IMR-90 (cell line): ENCODE measurements at places on chromosomes 7 and 10. TPM values are rescaled to one million over a fixed set of nuclear protein-coding genes. Genes with fewer than 3 reads are reported as not detected.

The POLR2J gene
- total RNA-seq = 20.8 and 31.1 TPM in 2 replicates

The ZEB1 gene
- 108 and 139 TPM in 2 replicates for total RNA-seq

The ASB15 gene
- not detected in 2 replicates for total RNA-seq

The SNX10 gene
- not detected in 2 replicates for total RNA-seq

The ZNF107 gene
- 2.0 and 3.6 TPM in 2 replicates for total RNA-seq

- no peak for DNase-seq
- H3K27ac ChIP-seq = no peak overlapping the region
- no peaks in the 10 kb centered on the region; the same call in 1 of the 2 replicates for H3K27me3 ChIP-seq
- H3K4me3 ChIP-seq = no peak overlapping the region
Observed at GRCh38 chr10:128003521-128003920, 96.6 kb downstream of the PTPRE start.

- H3K4me1 ChIP-seq = no peaks in the 10 kb centered on the region
- H3K27ac ChIP-seq = no peak overlapping the region
- H3K4me3 ChIP-seq = no peak overlapping the region
- H3K27me3 ChIP-seq = no peaks in the 10 kb centered on the region
- no peak for DNase-seq
- H3K36me3 ChIP-seq = no peaks in the 10 kb centered on the region
Observed at GRCh38 chr10:8193546-8193945, 139.1 kb downstream of the GATA3 start.

GRCh38 chr10:100621360-100622205 is 85.8 kb downstream of the HIF1AN start:
- DNase-seq = peak; percentile 7
- H3K36me3 ChIP-seq = no peaks in the 10 kb centered on the region
- H3K27ac ChIP-seq = no peak overlapping the region
- no peaks in the 10 kb centered on the region for H3K4me1 ChIP-seq
- peaks cover 59% of the 10 kb centered on the region for H3K27me3 ChIP-seq

GRCh38 chr7:43915907-43916306 is 9.5 kb upstream of the URGCP start:
- no peaks in the 10 kb centered on the region for H3K4me1 ChIP-seq
- no peaks in the 10 kb centered on the region; the same call in 1 of the 2 replicates for H3K27me3 ChIP-seq

- no peaks in the 10 kb centered on the region for H3K4me1 ChIP-seq
- H3K27me3 ChIP-seq = no peaks in the 10 kb centered on the region
- no peak overlapping the region for H3K4me3 ChIP-seq
- no peaks in the 10 kb centered on the region for H3K36me3 ChIP-seq
Observed at GRCh38 chr7:89517815-89518214, 636.5 kb upstream of the STEAP1 start.

- no peaks in the 10 kb centered on the region for H3K27me3 ChIP-seq
- H3K27ac ChIP-seq = peak overlapping the region; percentile 72; the same call in 1 of the 2 replicates
- H3K36me3 ChIP-seq = no peaks in the 10 kb centered on the region
Observed at GRCh38 chr10:3426190-3426845, 253.7 kb upstream of the PITRM1 start.

- H3K4me3 ChIP-seq = no peak overlapping the region
- no peaks in the 10 kb centered on the region; the same call in 1 of the 2 replicates for H3K27me3 ChIP-seq
- H3K27ac ChIP-seq = peak overlapping the region; percentile 9; the same call in 1 of the 2 replicates
- peak; percentile 79 for DNase-seq
Observed at GRCh38 chr10:47176903-47177868, 122.8 kb upstream of the GDF10 start.

DNA sequence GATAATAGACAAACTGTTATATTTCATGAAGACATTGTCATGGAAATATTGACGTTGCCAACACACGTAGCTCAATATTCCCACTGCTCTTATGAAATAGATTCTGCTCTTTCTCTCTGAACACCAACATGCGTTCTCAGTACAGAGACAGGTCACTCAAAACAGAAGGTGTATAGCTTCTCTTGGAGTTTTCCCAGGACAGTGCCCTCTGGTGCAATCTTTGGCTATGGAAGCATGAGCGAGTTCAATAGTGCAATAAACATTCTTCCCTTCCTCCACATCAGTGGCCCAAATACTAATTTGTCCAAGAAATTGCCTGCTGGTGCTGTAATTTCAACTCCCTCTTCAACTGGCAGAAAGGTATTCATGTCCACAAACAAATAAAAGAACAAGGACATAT is 145.3 kb downstream of the MAGI2 start:
- no peaks in the 10 kb centered on the region for H3K36me3 ChIP-seq
- no peak overlapping the region for H3K27ac ChIP-seq
- no peak overlapping the region for H3K4me3 ChIP-seq
- H3K4me1 ChIP-seq = no peaks in the 10 kb centered on the region

DNA sequence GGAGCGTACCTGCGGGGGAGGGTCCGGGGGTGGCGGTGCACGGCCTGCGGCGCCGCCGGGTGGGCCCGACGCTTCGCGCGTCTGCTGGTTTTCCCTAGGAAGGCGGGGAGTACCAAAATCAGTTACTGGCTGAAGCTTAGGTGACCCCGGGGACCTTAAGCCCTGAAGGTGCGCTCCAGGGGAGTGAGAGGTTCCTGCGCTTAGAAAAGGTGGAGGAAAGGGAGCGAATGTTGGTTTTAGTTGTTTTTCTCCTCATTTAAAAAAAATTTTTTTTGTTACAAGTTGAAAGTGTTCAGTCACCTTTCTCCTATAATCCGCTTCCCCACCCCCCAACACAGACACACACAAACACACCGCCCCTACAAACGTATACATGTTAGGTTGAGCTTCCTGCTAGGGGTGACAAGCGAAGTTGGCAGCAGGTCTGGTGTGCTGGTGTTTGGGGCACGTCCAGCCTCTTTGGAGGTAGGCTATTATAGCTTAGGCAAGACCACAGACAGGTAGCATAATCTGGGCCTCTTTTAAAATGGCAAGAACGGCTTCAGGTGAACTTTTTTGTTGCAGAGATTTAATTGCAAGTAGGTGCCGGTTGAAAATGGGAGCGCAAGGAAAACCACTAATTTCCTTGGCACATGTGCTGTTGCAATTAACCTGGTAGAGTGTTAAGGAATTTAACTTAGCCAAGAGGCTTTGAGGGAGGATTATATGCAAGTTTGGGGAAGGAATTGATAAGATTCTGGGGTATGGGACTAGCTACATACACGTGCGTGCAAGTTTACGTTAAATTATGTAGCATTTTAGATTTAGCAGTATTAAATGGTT is 945 bp downstream of the ADD3 start:
- H3K27me3 ChIP-seq = no peaks in the 10 kb centered on the region
- peak overlapping the region; percentile 80 for H3K4me3 ChIP-seq
- H3K27ac ChIP-seq = peak overlapping the region; percentile 57
- no peaks in the 10 kb centered on the region for H3K36me3 ChIP-seq
- no peak for DNase-seq

DNA sequence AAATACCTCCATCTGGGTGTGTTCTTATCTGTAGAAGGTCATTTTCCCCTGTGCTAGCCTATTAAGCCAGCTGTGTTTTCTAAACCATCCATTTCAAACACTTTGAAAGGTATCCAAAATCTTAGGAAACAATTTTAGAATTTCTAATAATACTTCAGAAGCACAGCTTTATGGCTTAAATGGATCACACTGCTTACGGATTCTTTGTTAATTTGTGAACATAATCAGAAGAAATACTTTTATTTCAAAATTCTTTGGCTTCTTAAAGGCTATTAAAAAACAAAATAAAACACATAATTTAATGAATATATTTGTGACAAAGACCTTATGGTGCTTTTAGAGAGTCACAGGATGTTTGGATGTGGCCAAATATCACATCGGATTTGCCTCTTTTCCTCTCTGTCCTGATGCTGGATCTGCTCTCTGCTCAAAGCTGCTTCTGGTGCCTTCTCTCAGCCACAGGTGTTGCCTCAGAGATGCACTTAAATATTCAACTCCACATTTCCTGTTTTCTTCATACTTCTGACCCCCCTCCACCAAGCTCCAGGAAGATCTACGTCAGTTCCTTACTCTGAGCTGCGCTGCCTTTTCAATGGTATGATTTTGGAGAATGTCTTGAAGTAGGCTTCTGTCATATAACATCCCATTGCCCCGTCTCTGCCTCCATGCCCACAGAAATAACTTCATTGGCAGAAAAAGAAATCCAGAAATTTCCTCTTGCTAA is 230.6 kb downstream of the MLLT10 start:
- H3K27ac ChIP-seq = no peak overlapping the region
- no peak for DNase-seq
- H3K4me1 ChIP-seq = no peaks in the 10 kb centered on the region
- H3K36me3 ChIP-seq = 0 out of 2 replicates have a peak, but pooled peaks cover 1% of the 10 kb centered on the region
- H3K27me3 ChIP-seq = no peaks in the 10 kb centered on the region

DNA sequence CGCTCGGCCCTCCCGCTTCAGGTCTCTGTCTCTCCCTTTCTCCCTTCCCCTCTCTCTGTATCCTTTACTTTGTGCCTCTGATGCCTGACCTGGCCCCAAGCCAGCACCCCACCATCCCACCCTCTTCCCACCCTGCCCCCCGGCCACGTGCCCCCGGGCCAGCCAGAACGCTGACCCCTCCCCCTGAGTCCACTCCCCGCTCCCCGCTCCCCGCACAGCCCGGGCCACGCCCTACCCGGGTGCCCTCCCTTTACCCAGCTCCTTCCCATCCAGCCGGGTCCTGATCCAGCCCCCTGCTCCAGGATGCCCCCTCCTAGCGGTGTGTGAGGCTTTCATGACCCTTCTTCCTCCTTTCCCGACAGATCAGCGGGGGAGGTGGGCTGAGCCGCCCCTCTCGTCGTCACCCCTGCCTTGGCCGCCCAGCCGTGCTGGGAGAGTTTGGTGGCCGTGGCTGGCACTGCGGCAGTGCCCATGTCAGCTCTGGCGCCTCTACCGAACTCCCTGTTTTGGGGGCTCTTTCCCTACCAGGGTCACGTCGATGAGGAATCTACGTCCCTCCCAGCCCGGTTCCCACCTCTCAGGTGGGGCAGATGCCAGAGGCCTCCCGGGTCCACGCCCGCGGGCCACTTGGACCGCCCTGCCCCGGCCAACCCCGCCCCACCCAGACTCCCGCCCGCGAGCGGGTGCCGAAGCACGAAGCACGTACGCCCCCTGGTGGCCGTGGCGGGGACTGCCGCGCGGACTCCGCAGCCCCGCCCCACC is 127.4 kb downstream of the UBE2H start:
- H3K4me3 ChIP-seq = peak overlapping the region; percentile 96
- H3K27me3 ChIP-seq = no peaks in the 10 kb centered on the region
- peak overlapping the region; percentile 71 for H3K27ac ChIP-seq
- peaks cover 4% of the 10 kb centered on the region; the same call in 1 of the 2 replicates for H3K36me3 ChIP-seq

GRCh38 chr7:36370046-36370445 is 19.6 kb upstream of the ANLN start:
- peaks cover 24% of the 10 kb centered on the region for H3K27me3 ChIP-seq
- no peak for DNase-seq
- no peak overlapping the region for H3K4me3 ChIP-seq
- H3K4me1 ChIP-seq = no peaks in the 10 kb centered on the region

GRCh38 chr7:68994841-68995240 is 603.4 kb upstream of the AUTS2 start:
- no peaks in the 10 kb centered on the region for H3K27me3 ChIP-seq
- H3K27ac ChIP-seq = no peak overlapping the region
- H3K4me1 ChIP-seq = no peaks in the 10 kb centered on the region

- H3K4me3 ChIP-seq = no peak overlapping the region
- H3K27me3 ChIP-seq = no peaks in the 10 kb centered on the region
- no peaks in the 10 kb centered on the region for H3K36me3 ChIP-seq
- DNase-seq = no peak
- H3K27ac ChIP-seq = no peak overlapping the region
Observed at GRCh38 chr10:65891073-65891981, 1034.5 kb upstream of the LRRTM3 start.

GRCh38 chr7:130386876-130387275 is 6.6 kb downstream of the CPA1 start:
- H3K36me3 ChIP-seq = no peaks in the 10 kb centered on the region
- H3K27me3 ChIP-seq = no peaks in the 10 kb centered on the region
- no peak overlapping the region for H3K27ac ChIP-seq
- H3K4me3 ChIP-seq = no peak overlapping the region
- DNase-seq = no peak

- no peak for DNase-seq
- no peaks in the 10 kb centered on the region for H3K36me3 ChIP-seq
- no peaks in the 10 kb centered on the region for H3K27me3 ChIP-seq
- H3K4me1 ChIP-seq = no peaks in the 10 kb centered on the region
- no peak overlapping the region for H3K27ac ChIP-seq
- no peak overlapping the region for H3K4me3 ChIP-seq
Observed at GRCh38 chr7:95334447-95334846, 10.1 kb upstream of the PON1 start.

DNA sequence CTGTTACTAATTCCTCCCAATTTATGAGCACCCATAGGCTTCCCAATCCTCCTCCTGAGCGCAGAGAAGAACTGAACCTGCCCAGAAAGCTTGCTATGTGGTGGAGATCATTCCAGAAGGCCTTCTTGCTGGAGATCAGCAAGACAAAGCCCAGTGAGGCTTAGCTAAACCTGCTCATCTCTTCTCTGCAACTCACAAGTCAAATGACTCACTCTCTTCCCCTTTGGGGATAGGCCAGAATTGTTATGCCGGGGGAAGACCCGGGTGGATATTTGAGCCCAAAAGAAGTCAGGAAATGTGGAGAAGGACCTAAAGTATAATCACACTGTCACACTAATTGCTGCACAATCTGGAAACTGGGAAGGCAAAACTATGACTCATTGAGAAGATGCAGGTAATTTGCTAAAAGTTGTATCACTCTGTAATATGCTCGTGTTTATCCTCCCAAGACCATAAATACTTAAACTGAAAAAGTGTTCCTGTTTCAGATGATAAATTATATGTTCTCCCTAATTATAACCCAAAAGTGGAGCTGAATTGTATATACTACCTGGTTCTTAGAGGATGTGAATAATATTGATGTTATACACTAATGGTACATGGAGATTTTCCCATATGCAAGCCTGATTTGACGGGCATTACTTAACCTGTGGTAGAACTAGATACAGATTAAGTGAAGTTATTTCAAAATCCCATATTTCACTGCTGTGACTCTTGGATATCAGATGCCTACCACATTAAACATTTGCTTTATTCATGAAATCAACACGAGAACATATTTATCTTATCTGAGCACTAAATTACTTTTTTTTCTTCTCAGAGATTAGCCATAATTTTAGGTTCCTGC is 6.4 kb downstream of the NEBL start:
- no peak overlapping the region for H3K27ac ChIP-seq
- no peaks in the 10 kb centered on the region for H3K4me1 ChIP-seq
- no peaks in the 10 kb centered on the region for H3K27me3 ChIP-seq
- DNase-seq = no peak

DNA sequence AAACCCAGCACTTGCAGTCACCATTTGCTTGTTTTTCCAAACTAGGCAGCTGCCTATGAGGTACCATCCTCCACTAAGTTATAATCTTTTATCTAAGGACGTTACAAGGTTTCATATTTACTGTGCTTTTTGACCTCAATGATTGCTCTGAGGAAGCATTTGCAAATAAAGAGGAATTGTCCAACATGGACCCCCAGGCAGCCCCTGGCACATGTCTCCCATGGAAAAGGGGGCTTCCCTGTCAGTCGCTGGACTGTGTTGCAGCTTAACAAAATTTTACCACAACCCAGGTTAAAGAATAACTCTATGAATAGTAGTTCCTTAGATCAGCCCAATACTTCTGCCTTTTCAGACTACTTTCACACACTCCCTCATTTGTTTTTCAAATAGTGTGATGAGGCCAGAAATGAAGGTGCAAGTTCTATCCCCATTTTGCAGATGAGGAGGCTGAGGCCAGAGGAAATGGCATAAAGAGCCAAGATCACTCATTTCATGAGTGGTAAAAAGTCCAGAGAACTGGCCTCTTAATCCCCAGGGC is 52.8 kb upstream of the ZPBP start:
- H3K27ac ChIP-seq = no peak overlapping the region
- no peak for DNase-seq
- H3K4me3 ChIP-seq = no peak overlapping the region
- H3K36me3 ChIP-seq = no peaks in the 10 kb centered on the region
- no peaks in the 10 kb centered on the region for H3K4me1 ChIP-seq

GRCh38 chr7:80124526-80125264 is 9.9 kb upstream of the GNAI1 start:
- no peaks in the 10 kb centered on the region for H3K4me1 ChIP-seq
- H3K27ac ChIP-seq = no peak overlapping the region
- H3K27me3 ChIP-seq = no peaks in the 10 kb centered on the region
- H3K36me3 ChIP-seq = no peaks in the 10 kb centered on the region
